Kidney tubule cell (primary cell): ENCODE measurements at places on chromosomes 16 and 17.
A peak's percentile ranks its signal among the peaks of the same experiment; 100 is the strongest.

DNA sequence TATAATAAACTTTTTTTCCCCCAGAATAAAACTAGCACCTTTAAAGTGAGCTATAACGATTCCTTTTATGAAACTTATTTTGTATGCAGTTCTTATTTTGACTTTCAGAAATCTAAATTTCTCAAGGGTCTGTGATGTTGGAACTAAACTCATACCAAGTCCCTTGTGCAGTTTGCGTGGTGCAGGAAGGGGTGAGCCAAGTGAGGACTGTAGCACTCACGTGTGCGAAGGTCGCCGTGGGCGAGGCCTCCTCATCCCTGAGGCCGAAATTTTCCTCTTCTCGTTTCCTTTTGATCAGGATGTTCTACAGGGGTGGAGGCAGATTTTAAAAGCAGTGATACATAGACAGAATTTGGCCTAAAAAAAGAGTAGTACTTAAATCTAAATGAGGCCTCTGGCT, 73.7 kb downstream of the RPTOR start:
- DNase-seq = no peak

- no peak for DNase-seq
These were observed 30.8 kb upstream of the METTL16 start for GRCh38 chr17:2542456-2542855.

DNA sequence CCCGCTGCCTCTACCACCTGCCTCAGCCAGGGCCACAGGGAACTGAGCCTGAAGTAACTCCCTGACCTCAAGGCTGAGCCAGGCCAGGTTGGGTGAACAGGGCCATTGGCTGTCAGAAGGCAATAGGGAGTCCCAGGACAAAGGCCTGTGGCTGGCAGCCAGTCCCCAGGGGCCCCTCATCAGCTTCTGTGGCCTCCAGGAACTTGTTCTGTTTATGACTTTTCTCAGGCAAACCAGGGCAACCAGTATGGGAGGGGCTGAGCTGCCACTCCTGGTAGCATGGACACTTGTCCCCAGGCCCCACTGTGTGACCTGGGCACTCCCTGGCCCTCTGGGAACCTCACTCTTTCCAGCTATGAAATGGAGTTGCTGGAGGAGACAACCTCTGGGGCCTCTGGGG, 40.1 kb downstream of the CPNE2 start:
- no peak for DNase-seq

DNA sequence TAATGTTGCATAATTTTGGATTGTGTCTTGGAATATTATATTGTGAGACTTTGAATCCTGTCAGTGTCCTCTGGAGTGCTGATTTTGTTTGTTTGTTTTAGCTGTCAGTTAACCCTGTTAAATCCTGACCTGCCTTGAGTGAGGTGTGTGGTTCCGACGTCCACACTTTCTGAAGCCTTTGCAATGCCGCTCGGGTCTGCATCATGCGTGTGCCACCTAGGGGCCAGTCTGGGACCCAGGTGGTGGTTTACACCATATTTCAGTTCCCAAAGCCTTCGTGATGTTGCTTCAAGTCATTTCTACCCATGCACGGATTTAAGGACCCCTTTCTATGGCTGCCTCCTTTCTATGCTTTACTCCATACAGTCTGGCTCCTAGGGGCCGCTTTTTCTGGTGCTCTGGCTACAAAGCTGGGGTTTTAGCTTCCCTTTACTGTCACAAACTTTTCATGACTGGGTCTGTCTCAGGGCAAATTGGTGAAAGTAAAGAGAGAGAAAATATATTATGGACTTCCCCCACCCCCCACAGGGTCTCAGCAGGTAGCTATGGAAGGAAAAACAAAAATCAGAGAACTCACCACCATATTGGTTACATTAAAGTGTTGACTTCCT, 11.4 kb upstream of the OR4D1 start:
- peak; percentile 11 for DNase-seq

GRCh38 chr16:70774261-70774660, 26.7 kb downstream of the VAC14 start:
- DNase-seq = peak; percentile 57

GRCh38 chr17:61382796-61383688, 16.6 kb upstream of the TBX2 start:
- no peak for DNase-seq

- no peak for DNase-seq
These were observed 13.1 kb downstream of the POLR2A start for GRCh38 chr17:7497228-7497627.
